Activated CD4-positive, alpha-beta T cell treated with anti-CD3 and anti-CD28 coated beads, Interleukin-2, amount 10 ng/mL, durations not matched to agents 24 days and 14 days (primary cell): ENCODE measurements at places on chromosomes 5 and 9. TPM values are rescaled to one million over a fixed set of nuclear protein-coding genes. Genes with fewer than 3 reads are reported as not detected.

DNA sequence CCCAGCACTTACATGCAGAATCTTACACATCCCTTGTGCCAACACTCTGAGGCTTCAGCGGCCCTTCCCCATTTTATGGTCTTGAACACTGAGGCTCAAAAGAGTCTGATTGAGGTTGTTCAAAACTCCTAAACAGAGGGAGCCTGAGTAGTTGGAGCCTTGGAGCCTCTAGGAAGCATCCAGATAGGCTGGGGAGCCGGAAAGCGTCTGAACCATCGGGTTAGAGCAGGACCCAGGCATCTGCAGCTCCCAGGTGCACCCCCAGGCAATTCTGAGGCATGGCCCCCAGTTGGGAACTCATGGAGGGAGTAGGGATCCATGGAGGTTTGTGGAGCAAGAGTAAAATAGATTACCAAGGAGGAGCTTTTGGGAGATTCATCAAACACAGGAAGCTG is 3.8 kb downstream of the OLFML2A start:
- DNase-seq = no peak
- H3K27ac ChIP-seq = no peak overlapping the region
- H3K4me3 ChIP-seq = no peak overlapping the region
- peaks cover 8% of the 10 kb centered on the region for H3K4me1 ChIP-seq

GRCh38 chr5:141957367-141957996 is 520 bp downstream of the PCDH12 start:
- no peaks in the 10 kb centered on the region for H3K27me3 ChIP-seq
- H3K4me3 ChIP-seq = peak overlapping the region; percentile 78
- H3K4me1 ChIP-seq = peaks cover 47% of the 10 kb centered on the region
- DNase-seq = no peak
- peak overlapping the region; percentile 93 for H3K27ac ChIP-seq
- H3K36me3 ChIP-seq = no peaks in the 10 kb centered on the region

DNA sequence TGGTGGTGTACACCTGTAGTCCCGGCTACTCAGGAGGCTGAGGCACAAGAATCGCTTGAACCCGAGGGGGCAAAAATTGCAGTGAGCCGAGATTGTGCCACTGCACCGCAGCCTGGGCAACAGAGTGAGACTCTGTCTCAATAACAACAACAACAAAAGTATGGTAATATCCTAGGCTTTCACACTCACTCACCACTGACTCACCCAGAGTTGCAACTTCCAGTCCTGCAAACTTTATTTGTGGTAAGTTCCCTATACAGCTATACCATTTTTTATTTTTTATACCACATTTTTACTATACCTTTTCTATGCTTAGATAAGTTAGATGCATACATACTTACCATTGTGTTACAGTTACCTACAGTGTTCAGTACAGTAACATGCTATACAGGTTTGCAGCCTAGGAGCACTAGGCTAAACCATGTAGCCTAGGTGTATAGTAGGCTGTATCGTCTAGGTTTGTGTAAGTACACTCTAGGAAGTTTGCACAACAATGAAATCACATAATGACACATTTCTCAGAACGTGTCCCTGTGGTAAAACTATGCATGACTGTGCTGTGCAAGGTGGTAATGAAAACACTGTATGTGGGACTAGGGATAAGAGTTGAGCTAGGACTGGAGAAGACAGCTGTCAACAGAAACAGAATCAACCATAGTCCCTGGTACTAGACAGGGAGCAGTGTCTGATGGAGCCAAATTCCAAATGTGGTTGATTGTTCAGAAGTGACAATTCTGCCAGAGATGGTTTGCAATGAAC is 109.5 kb upstream of the RAD23B start:
- no peak for DNase-seq
- H3K27me3 ChIP-seq = no peaks in the 10 kb centered on the region
- H3K4me3 ChIP-seq = no peak overlapping the region
- H3K27ac ChIP-seq = peak overlapping the region; percentile 7

- no peaks in the 10 kb centered on the region for H3K4me1 ChIP-seq
- H3K36me3 ChIP-seq = no peaks in the 10 kb centered on the region
- no peaks in the 10 kb centered on the region for H3K27me3 ChIP-seq
- no peak for DNase-seq
- no peak overlapping the region for H3K27ac ChIP-seq
- H3K4me3 ChIP-seq = no peak overlapping the region
Observed at GRCh38 chr9:101977614-101978210, 239.3 kb upstream of the GRIN3A start.

- peak overlapping the region; percentile 93 for H3K27ac ChIP-seq
- peaks cover 67% of the 10 kb centered on the region for H3K4me1 ChIP-seq
- H3K27me3 ChIP-seq = no peaks in the 10 kb centered on the region
- no peak for DNase-seq
Observed at GRCh38 chr5:59021286-59021673, 438.4 kb downstream of the RAB3C start.

DNA sequence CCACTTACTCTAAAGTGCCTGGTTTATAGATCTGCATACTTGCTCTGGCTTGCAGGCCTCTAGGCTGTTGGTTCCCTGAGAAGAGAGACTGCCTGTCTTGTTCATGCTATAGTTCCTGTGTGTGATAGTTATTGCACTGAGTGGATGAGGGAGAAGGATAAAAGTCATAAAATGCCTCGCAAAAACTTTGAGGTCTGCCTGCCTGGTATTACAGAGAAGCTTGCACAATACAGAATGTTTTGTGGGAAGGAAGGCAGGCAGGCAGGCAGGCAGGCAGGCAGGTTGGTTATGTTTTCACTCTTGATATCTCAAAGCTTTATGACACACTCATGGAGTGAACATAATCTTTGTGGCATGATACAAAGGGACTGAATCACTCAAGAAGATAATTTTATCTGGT is 287.1 kb downstream of the SLIT3 start:
- H3K4me3 ChIP-seq = no peak overlapping the region
- DNase-seq = no peak
- peaks cover 3% of the 10 kb centered on the region for H3K27me3 ChIP-seq
- H3K4me1 ChIP-seq = no peaks in the 10 kb centered on the region

GRCh38 chr5:143340891-143341685 is 62.4 kb downstream of the NR3C1 start:
- H3K4me1 ChIP-seq = peaks cover 23% of the 10 kb centered on the region
- no peak overlapping the region for H3K27ac ChIP-seq
- no peak for DNase-seq
- no peaks in the 10 kb centered on the region for H3K27me3 ChIP-seq

DNA sequence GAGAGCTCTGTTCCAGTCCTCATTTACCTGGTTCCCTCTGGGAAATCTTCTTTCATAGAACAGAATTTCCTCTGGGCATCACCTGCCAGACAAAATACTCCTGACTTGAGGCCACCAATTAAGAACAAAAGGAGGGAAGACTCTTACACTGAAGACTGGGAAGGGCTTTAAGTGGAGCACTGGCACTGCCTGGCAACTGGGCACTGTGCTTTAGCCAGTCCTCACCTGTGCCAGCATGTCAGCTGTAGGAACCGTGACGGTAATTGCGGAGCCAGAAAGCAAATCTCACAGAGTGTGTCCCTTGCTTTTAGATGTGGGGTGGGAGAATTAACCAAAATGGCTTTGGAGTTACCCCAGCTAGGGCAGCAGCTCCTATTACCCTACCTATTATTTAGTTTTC is 40.6 kb downstream of the FAM219A start:
- H3K4me1 ChIP-seq = no peaks in the 10 kb centered on the region
- no peak overlapping the region for H3K27ac ChIP-seq
- H3K36me3 ChIP-seq = no peaks in the 10 kb centered on the region
- DNase-seq = no peak
- no peak overlapping the region for H3K4me3 ChIP-seq

DNA sequence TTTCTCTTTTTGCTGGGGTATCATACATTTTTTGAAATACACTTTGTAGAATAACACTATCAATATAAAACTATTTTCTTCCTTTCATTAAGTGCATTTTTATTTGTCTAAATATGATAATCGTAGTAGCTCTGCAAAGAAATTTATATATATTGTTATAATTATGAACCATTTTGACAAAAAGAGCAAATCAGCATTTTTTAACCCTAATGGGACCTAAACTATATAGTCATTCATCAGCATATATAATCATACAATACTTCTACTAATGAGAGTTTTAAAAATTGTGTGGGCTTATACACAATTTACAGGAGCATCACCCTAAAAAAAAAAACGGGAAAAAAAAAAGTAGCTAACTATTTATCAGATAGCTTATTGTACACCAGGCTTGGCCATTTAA is 329.7 kb upstream of the TYRP1 start:
- DNase-seq = no peak
- H3K36me3 ChIP-seq = no peaks in the 10 kb centered on the region
- no peak overlapping the region for H3K4me3 ChIP-seq

DNA sequence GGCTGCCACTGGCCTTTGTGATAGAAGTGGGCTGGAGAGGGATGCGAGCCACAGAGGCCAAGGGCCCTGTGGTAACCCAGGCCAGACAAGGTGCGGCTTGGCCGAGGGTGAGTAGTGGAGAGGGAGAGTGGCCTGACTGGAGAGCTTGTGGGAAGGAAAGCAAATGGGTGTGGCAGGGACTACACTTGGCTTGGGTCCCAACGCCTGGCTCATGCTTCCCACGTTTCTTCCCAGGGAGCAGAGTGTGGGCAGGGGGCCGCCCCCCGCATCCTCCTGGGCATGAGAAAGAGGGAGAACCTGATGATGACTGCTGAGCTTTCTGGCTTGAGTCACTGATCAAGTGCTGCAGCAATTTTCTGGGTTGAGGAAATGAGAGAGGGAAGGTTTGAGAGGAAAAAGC is 95.7 kb downstream of the ANKH start:
- H3K4me1 ChIP-seq = peaks cover 11% of the 10 kb centered on the region
- peaks cover 5% of the 10 kb centered on the region for H3K36me3 ChIP-seq
- H3K4me3 ChIP-seq = no peak overlapping the region

- H3K4me3 ChIP-seq = no peak overlapping the region
- peaks cover 23% of the 10 kb centered on the region for H3K27me3 ChIP-seq
- H3K4me1 ChIP-seq = no peaks in the 10 kb centered on the region
- no peak for DNase-seq
- H3K27ac ChIP-seq = no peak overlapping the region
Observed at GRCh38 chr5:38190111-38190510, 68.2 kb upstream of the EGFLAM start.

- H3K4me1 ChIP-seq = no peaks in the 10 kb centered on the region
- no peaks in the 10 kb centered on the region for H3K36me3 ChIP-seq
- no peak overlapping the region for H3K4me3 ChIP-seq
Observed at GRCh38 chr9:108543251-108543778, 312.5 kb downstream of the ACTL7B start.

DNA sequence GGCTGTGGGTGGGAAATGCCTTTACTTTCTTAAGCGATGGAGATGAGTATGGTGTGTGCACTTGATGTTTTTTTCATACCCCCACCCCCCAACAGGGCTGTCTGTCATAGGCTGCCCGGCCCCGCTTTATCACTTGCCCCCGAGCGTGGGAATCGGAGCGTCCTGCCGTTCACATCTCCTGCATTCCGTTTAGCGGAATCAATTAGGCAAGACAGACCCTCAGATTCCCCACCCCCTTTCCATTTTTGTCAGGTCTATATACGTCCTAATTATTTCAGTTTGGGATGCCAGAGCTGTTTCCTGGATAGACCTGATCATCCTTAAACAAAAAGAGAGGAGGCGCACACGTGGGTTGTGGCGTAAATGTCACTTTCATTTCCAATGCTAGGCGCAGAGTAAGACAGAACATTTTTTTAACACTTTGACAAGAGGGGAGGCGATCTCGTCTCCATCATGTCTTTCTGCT is 217.2 kb downstream of the MEF2C start:
- H3K4me3 ChIP-seq = peak overlapping the region; percentile 86
- peak; percentile 58 for DNase-seq
- peaks cover 84% of the 10 kb centered on the region for H3K27me3 ChIP-seq
- peaks cover 27% of the 10 kb centered on the region for H3K4me1 ChIP-seq

DNA sequence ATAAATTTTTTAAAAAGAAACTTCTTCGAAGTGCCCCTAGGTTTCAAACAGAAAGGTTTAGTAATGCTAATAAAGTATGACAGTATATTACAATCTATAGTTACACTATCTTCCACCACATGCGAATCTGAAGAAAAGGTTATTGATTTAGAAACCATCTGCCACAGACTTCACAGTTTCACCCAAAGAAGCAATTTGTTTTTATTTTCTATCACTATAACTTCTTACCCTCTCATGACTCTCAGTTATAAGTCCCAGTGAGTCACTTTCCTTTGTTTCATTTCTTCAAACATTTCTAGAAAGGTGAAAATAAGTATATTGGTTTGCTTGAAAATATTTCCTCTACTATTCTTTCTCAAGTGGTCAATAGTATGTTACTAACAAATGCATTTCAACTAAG is 93.6 kb downstream of the MCTP1 start:
- no peaks in the 10 kb centered on the region for H3K27me3 ChIP-seq
- no peak for DNase-seq
- no peaks in the 10 kb centered on the region for H3K36me3 ChIP-seq
- H3K4me1 ChIP-seq = no peaks in the 10 kb centered on the region
- no peak overlapping the region for H3K4me3 ChIP-seq

- no peak overlapping the region for H3K4me3 ChIP-seq
- peaks cover 6% of the 10 kb centered on the region for H3K4me1 ChIP-seq
- H3K36me3 ChIP-seq = no peaks in the 10 kb centered on the region
- H3K27me3 ChIP-seq = peaks cover 2% of the 10 kb centered on the region
- no peak for DNase-seq
- H3K27ac ChIP-seq = no peak overlapping the region
Observed at GRCh38 chr5:151720215-151720614, 33.5 kb upstream of the SPARC start.

GRCh38 chr9:132048201-132048600 is 31.5 kb downstream of the MED27 start:
- H3K27me3 ChIP-seq = no peaks in the 10 kb centered on the region
- DNase-seq = no peak
- no peaks in the 10 kb centered on the region for H3K36me3 ChIP-seq
- no peaks in the 10 kb centered on the region for H3K4me1 ChIP-seq
- H3K4me3 ChIP-seq = no peak overlapping the region

The CAVIN4 gene
- 0.19 and 0.21 TPM in 2 replicates for total RNA-seq
